Vagina (tissue), 2 donors: ENCODE measurements at places on chromosomes 5 and 9.

- H3K4me1 ChIP-seq: peaks cover 38% of the 10 kb centered on the region
- DNase-seq: no peak
- no peak overlapping the region for H3K4me3 ChIP-seq
- no peaks in the 10 kb centered on the region for H3K27me3 ChIP-seq
- peak overlapping the region; percentile 50 for H3K27ac ChIP-seq
- no peaks in the 10 kb centered on the region for H3K36me3 ChIP-seq
Measured at GRCh38 chr9:98879963-98880310, 63.8 kb upstream of the COL15A1 start.

DNA sequence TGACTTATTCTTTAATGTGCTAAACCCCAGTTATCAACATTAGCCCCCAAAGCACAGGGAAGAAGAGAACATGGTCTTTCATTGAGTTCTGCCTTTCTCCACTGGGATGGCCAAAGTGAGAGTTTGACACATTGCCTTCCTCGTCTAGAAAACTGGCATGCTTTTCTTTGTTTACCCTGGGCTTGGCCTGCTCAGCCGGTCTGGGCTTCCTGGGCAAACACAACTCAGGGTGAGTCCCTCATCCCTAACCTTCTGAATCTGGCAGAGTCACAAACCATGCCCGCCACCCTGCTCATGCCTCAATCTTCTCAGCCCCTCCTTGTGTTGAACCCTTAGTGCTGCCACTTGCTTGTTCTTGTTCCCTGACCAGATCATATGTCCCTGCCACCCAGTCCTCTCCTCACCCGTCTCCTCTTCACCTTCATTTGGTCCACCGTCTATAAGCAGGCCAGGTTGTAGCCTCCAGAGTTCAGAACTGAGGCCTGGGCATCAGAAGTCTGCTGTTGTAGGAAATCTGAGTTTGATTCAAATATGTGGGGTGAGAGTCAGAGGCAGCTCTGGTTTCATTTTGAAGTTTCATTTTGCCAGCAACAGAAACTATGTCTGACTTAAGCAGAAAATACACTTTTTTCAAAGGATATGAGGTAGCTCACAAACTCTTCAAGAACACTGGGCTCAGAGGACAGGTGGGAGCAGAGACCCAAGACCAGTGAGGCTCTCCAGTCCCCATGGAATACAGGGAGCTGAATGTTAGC is 217.6 kb downstream of the NDUFS4 start:
- DNase-seq: no peak
- no peaks in the 10 kb centered on the region for H3K27me3 ChIP-seq
- H3K27ac ChIP-seq: no peak overlapping the region
- no peaks in the 10 kb centered on the region for H3K36me3 ChIP-seq
- peaks cover 5% of the 10 kb centered on the region for H3K4me1 ChIP-seq
- H3K4me3 ChIP-seq: no peak overlapping the region

- H3K4me3 ChIP-seq: no peak overlapping the region
- H3K36me3 ChIP-seq: no peaks in the 10 kb centered on the region
- no peak for DNase-seq
- no peaks in the 10 kb centered on the region for H3K27me3 ChIP-seq
Measured at GRCh38 chr9:35661756-35662350, 3.1 kb downstream of the ARHGEF39 start.

GRCh38 chr5:96717874-96718273 is 55.7 kb downstream of the CAST start:
- DNase-seq: no peak
- peak overlapping the region; percentile 39 for H3K27ac ChIP-seq
- H3K36me3 ChIP-seq: no peaks in the 10 kb centered on the region
- peaks cover 85% of the 10 kb centered on the region for H3K4me1 ChIP-seq
- no peaks in the 10 kb centered on the region for H3K27me3 ChIP-seq

DNA sequence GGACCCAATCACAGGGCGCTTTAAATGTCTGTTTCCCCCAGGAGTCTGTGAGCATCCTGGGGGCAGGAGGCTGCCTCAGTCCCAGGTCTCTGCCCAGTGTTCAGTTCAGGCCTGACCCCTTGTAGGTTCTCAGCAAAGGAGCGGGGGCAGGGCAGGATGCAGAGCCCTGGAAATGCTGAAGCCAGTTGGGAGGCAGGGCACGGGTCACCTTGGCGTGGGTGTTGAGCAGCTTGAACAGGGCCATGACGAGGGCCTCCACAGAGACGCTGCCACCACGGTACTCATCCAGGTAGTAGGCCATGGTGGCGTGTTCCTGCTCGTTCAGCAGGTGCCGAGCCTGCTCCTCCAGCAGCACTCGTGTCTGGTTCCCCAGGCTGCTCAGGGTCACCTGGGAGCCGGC is 36.3 kb upstream of the AKNA start:
- H3K36me3 ChIP-seq: no peaks in the 10 kb centered on the region
- H3K27ac ChIP-seq: no peak overlapping the region
- no peak for DNase-seq
- no peak overlapping the region for H3K4me3 ChIP-seq
- no peaks in the 10 kb centered on the region for H3K27me3 ChIP-seq

GRCh38 chr5:148740966-148741742 is 85.3 kb upstream of the ADRB2 start:
- H3K36me3 ChIP-seq: no peaks in the 10 kb centered on the region
- no peak for DNase-seq
- no peak overlapping the region for H3K4me3 ChIP-seq
- no peaks in the 10 kb centered on the region for H3K27me3 ChIP-seq
- H3K27ac ChIP-seq: no peak overlapping the region

DNA sequence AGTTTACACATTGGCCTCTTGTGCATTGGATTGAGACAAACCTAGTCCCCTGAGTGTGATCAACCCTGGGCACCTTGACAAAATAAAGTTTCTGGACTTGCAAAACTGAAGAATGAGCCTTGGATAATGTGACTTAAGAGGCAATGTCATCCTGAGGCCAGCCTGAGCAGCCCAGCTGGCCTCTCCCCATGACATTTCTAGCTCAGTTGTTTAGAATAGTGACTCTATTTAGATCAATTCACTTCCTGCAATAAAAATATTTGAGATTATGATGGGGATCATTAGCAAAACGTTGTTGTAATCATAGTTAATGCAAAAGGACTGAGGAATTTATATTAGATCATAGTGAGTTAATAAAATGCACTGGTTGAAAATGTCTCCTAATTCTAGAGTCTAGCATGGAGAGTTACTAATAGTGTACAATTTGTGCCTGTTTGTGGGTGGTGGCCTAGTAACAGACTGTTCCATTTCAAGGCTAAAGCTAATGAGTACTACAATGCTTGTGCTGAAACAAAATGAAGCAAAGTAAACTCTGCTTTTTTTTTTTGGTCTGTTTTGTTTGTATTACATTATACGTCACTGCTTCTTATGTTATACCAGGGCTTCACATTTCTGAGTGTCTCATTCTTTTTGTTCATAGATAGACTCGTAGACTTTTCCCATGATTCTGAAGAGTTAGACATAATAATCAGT is 10.9 kb upstream of the RHOBTB3 start:
- H3K4me3 ChIP-seq: no peak overlapping the region
- H3K27me3 ChIP-seq: no peaks in the 10 kb centered on the region

GRCh38 chr9:134607971-134608370 is 33.6 kb upstream of the COL5A1 start:
- no peaks in the 10 kb centered on the region for H3K27me3 ChIP-seq
- no peak overlapping the region for H3K27ac ChIP-seq
- peaks cover under 1% of the 10 kb centered on the region for H3K4me1 ChIP-seq
- no peaks in the 10 kb centered on the region for H3K36me3 ChIP-seq

- H3K27me3 ChIP-seq: peaks cover 22% of the 10 kb centered on the region
- no peak for DNase-seq
- H3K4me1 ChIP-seq: peaks cover 40% of the 10 kb centered on the region
- no peak overlapping the region for H3K27ac ChIP-seq
- peak overlapping the region; percentile 61 for H3K4me3 ChIP-seq
Measured at GRCh38 chr9:37035648-37036370, 1.7 kb upstream of the PAX5 start.

GRCh38 chr9:133273098-133273497 is 1.9 kb downstream of the ABO start:
- no peak for DNase-seq
- H3K27me3 ChIP-seq: no peaks in the 10 kb centered on the region
- no peaks in the 10 kb centered on the region for H3K36me3 ChIP-seq
- H3K4me1 ChIP-seq: peaks cover 9% of the 10 kb centered on the region

GRCh38 chr5:68430279-68430678 is 214.7 kb downstream of the PIK3R1 start:
- H3K27me3 ChIP-seq: no peaks in the 10 kb centered on the region
- H3K4me3 ChIP-seq: no peak overlapping the region
- no peaks in the 10 kb centered on the region for H3K36me3 ChIP-seq
- H3K4me1 ChIP-seq: peaks cover 20% of the 10 kb centered on the region
- H3K27ac ChIP-seq: no peak overlapping the region
